ENCODE measurements at places on chromosomes 11 and 22. TPM values are rescaled to one million over a fixed set of nuclear protein-coding genes. Genes with fewer than 3 reads are reported as not detected.

GRCh38 chr11:6724013-6724412 is 40.9 kb upstream of the MRPL17 start:
- no peaks in the 10 kb centered on the region for H3K4me1 ChIP-seq
- H3K36me3 ChIP-seq: no peaks in the 10 kb centered on the region
- H3K27me3 ChIP-seq: peaks cover 3% of the 10 kb centered on the region
- no peak overlapping the region for H3K27ac ChIP-seq

DNA sequence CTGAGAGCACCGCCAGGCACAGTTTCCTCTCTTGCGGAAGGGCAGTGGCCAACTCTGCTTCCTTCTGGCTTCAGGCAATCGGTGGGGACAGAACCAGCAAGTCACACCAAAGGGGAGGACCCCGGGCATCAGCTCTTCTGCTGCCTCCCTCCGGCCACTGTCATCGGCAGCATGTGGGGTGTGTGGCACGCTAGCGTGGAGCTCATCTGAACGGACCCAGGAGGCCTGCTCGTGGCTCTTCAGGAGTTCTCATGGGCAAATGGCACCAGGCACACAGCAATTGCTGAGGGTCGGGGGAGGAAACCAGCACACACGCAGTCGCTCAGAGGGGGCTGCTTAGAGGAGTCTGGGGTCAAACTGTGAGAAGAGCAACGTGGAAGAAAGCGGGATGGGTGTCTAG is 26.9 kb downstream of the B3GAT1 start:
- H3K4me3 ChIP-seq: no peak overlapping the region
- H3K27me3 ChIP-seq: no peaks in the 10 kb centered on the region
- no peaks in the 10 kb centered on the region for H3K36me3 ChIP-seq
- no peak overlapping the region for H3K27ac ChIP-seq

DNA sequence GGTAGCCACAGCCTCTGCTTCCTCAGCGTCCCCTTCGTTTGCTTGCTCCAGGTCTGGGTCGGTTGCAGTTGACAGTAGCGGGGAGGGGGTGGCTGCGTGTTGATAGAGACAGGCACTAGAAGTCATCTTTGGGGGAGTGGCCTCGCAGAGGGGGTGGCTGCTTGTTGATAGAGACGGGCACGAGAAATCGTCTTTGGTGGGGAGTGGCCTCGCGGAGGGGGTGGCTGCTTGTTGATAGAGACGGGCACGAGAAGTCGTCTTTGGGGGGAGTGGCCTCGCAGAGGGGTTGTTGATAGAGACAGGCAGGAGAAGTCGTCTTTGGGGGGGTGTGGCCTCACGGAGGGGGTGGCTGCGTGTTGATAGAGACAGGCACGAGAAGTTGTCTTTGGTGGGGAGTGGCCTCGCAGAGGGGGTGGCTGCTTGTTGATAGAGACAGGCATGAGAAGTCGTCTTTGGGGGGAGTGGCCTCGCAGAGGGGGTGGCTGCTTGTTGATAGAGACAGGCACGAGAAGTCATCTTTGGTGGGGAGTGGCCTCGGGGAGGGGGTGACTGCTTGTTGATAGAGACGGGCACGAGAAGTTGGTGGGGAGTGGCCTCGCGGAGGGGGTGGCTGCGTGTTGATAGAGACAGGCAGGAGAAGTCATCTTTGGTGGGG is 328.3 kb downstream of the TBC1D22A start:
- peaks cover 8% of the 10 kb centered on the region for H3K27me3 ChIP-seq
- H3K4me1 ChIP-seq: peaks cover 31% of the 10 kb centered on the region
- DNase-seq: no peak

DNA sequence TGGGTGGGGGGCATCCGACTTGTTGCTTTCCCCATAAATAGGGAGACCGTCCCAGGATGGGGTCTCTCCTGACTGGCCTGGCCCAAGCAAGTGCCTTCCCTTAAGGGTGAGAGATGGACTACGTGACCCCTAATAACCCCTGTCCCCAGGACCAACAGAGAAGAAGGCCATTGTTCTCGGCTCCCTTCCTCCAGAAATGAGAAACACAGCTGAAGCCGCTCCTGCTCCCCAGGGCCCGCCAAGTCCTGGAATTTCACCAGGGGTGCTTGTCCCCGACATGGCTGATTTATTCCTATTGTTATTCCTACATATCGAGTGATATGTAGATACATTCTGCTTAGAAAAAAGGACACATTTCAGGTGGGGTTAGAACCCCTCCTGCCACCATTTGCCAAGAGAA is 100.8 kb downstream of the TP53I11 start:
- H3K27me3 ChIP-seq: no peaks in the 10 kb centered on the region
- H3K4me1 ChIP-seq: peaks cover 31% of the 10 kb centered on the region
- H3K4me3 ChIP-seq: no peak overlapping the region

GRCh38 chr11:9656864-9657263 is 7.0 kb upstream of the SWAP70 start:
- DNase-seq: no peak
- no peaks in the 10 kb centered on the region for H3K4me1 ChIP-seq
- H3K36me3 ChIP-seq: no peaks in the 10 kb centered on the region

- peaks cover 30% of the 10 kb centered on the region for H3K4me1 ChIP-seq
- H3K27ac ChIP-seq: no peak overlapping the region
- H3K4me3 ChIP-seq: no peak overlapping the region
Observed at GRCh38 chr22:33875316-33875715, 45.0 kb downstream of the LARGE1 start.

Gene OR51E2
- not detected for total RNA-seq

DNA sequence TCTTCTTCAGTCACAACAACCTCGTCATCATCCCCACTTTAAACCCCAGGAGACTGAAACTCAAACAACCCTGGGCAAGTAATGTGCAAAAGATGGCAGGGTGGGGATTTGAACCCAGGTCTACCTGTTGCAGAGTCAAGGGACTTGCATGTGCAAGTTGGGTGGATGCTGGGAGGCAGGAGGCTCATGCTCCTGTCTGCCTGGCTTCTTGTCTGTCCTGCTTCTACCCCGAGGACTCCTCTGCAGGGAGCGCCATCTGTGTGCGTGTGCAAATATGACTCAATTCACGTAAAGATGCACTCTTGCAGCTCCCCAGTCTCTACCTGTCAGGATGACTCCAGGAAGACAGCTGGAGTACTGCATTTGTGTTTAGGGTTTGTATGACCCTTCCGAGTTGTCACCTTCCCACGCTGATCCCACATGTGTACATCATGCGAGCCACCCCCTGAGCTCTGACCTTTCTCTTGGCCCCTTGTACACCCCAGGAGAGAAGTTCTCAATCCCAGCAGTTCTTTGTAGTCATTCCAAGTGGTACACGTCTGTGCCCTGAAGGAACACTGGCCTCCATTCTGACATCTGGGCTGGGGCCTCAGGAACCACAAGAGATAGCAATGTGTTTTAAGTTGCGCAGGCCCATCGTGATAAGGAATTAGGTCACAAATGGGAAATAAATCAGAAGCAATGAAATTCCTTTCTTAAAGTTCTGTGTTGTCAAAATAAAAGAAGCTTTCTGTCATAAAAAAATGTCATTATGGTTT is 95.7 kb downstream of the CWC15 start:
- H3K4me1 ChIP-seq: no peaks in the 10 kb centered on the region
- peaks cover 33% of the 10 kb centered on the region for H3K36me3 ChIP-seq
- H3K27ac ChIP-seq: no peak overlapping the region

DNA sequence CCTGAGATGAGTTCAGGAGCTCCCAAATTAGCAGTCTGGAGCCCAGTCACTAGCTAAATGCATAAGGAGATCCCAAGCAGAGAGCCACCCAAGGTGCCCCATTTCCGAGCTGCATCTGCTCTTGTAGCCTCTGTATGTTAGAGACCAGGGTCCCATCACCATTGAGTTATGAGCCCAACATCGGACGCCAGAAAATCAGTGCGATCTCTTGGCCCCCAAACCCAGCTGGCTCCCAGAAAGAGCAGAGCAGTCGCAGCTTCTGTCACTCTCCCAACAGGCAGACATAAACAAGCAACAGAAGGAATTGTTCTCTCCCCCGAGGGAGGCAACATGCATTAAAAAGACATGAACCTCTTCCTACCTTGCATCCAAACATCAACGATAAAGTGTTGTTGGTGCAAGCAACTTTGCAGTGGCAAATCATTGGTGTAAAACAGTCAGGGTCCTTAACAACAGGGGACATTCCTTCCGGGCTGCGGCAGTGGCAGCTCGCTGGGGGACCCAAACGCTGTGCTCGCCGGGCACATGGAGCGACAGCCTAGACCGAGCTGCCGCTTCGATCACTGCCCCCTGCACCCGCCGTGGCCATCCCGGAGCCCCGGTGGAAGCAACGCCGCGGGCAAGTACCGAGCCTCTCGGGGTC is 907.1 kb downstream of the DLG2 start:
- peak overlapping the region; percentile 5 for H3K27ac ChIP-seq
- peak overlapping the region; percentile 76 for H3K4me3 ChIP-seq
- H3K4me1 ChIP-seq: peaks cover 12% of the 10 kb centered on the region
- H3K27me3 ChIP-seq: peaks cover 38% of the 10 kb centered on the region

Gene TAF6L
- total RNA-seq: 56.3 TPM

Gene HORMAD2
- total RNA-seq: not detected

GRCh38 chr11:132648851-132649250 is 883.5 kb downstream of the OPCML start:
- no peaks in the 10 kb centered on the region for H3K36me3 ChIP-seq
- H3K27me3 ChIP-seq: peaks cover 48% of the 10 kb centered on the region
- peaks cover 2% of the 10 kb centered on the region for H3K4me1 ChIP-seq

- peaks cover 6% of the 10 kb centered on the region for H3K27me3 ChIP-seq
- H3K4me3 ChIP-seq: no peak overlapping the region
- H3K27ac ChIP-seq: no peak overlapping the region
- no peak for DNase-seq
- peaks cover 5% of the 10 kb centered on the region for H3K36me3 ChIP-seq
Observed at GRCh38 chr11:67604815-67605214, 1.9 kb upstream of the NDUFV1 start.

- no peak for DNase-seq
- H3K27ac ChIP-seq: peak overlapping the region; percentile 55
- no peaks in the 10 kb centered on the region for H3K27me3 ChIP-seq
- H3K36me3 ChIP-seq: peaks cover 3% of the 10 kb centered on the region
Observed at GRCh38 chr11:64841592-64842365, 2.7 kb downstream of the CDC42BPG start.

Gene BEST1
- total RNA-seq: 0.44 TPM

DNA sequence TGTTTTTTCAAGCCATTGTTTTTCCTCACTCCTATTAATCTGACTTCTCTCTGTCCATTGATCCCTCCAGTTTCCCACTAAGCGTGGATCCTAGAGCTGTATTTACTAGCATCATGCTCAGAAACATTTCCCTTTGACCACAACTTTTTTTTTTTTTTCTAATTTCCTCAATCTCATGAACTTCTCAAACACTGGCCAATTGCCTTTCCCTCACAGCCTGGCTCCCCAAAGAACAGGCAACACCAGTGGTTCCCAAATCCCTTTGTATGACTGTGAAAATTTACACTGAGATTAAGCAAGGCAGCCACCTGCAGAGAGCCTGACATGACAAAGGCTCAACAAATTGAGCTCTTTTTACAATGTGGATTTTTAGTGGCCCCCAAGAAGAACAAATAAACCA is 1.4 kb upstream of the TPP1 start:
- H3K4me1 ChIP-seq: peaks cover 1% of the 10 kb centered on the region
- H3K27me3 ChIP-seq: no peaks in the 10 kb centered on the region
- peaks cover 7% of the 10 kb centered on the region for H3K36me3 ChIP-seq

- peaks cover 37% of the 10 kb centered on the region for H3K4me1 ChIP-seq
- no peak for DNase-seq
- peak overlapping the region; percentile 95 for H3K27ac ChIP-seq
- no peak overlapping the region for H3K4me3 ChIP-seq
Observed at GRCh38 chr11:100739666-100740065, 52.6 kb downstream of the ARHGAP42 start.

GRCh38 chr11:1083621-1084551 is 9.2 kb downstream of the MUC2 start:
- H3K36me3 ChIP-seq: no peaks in the 10 kb centered on the region
- no peak overlapping the region for H3K27ac ChIP-seq
- H3K4me1 ChIP-seq: no peaks in the 10 kb centered on the region
- no peak overlapping the region for H3K4me3 ChIP-seq
- DNase-seq: no peak
- no peaks in the 10 kb centered on the region for H3K27me3 ChIP-seq

- peaks cover 68% of the 10 kb centered on the region for H3K27me3 ChIP-seq
- peaks cover 4% of the 10 kb centered on the region for H3K4me1 ChIP-seq
- no peak for DNase-seq
- H3K27ac ChIP-seq: no peak overlapping the region
- H3K4me3 ChIP-seq: no peak overlapping the region
- H3K36me3 ChIP-seq: no peaks in the 10 kb centered on the region
Observed at GRCh38 chr22:37335806-37336199, 53.5 kb downstream of the CYTH4 start.

DNA sequence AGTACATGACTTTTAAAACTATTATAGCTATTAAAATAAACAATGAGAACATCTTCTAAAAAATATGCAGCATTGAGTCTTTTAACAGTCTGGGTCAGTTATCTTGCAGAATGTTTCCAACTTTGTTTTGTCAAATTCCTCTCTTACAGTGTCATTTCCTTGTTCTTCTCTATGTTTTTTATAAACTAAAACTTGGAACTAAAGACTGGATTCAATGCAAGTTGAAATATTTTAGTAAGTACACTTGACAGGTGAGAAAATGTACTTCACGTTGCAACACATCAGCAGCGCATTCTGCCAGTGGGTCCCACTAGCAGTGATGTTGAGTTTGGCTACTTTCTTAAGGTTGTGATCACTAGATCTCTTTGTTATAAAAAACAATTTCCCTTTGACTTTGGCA is 1407.6 kb upstream of the RAG2 start:
- H3K27me3 ChIP-seq: no peaks in the 10 kb centered on the region
- no peak overlapping the region for H3K4me3 ChIP-seq
- H3K4me1 ChIP-seq: no peaks in the 10 kb centered on the region

DNA sequence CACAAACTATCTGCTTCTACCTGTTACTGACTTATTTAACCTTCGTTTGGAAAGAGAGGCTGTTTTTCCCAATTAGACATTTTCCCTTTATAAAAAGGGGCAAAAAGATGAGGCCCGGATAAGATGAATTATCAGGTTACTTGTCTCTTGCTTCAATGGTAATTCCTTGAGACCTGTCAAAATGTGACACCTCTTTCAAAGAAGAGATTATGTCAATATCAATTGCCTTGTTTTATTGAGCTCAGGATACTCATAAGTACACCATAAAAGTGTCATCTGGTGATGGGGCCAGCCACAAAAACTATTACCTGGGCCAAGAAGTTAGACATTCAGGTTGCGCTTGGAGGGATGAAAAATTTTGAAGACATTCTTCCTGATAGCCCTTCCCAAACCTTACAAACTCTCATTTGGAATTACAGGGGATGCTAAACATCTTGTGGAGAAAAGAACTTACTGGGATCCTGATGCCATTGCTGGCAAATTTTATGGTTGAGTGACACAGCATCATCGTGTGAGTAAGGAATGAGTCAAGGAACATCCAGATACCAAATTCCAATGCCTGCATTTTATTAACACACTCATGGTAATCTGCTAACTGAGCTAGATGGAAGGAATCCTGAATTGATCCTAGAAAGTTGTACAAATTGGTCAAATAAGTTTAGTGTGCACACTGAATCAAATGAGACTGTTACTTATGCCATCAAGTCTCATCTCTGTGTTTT is 1071.2 kb downstream of the LRRC4C start:
- H3K4me1 ChIP-seq: peaks cover 8% of the 10 kb centered on the region
- H3K27ac ChIP-seq: no peak overlapping the region
- DNase-seq: no peak
- no peak overlapping the region for H3K4me3 ChIP-seq
- no peaks in the 10 kb centered on the region for H3K36me3 ChIP-seq
- no peaks in the 10 kb centered on the region for H3K27me3 ChIP-seq

Gene CD3D
- total RNA-seq: not detected

- DNase-seq: no peak
- no peaks in the 10 kb centered on the region for H3K4me1 ChIP-seq
- no peak overlapping the region for H3K27ac ChIP-seq
Observed at GRCh38 chr11:109697140-109697843, 275.3 kb downstream of the C11orf87 start.

Measured in progenitor cell of endocrine pancreas (in vitro differentiated cells).